ENCODE measurements at places on chromosomes 11 and 22. TPM values are rescaled to one million over a fixed set of nuclear protein-coding genes. Genes with fewer than 3 reads are reported as not detected.
A peak's percentile ranks its signal among the peaks of the same experiment; 100 is the strongest.

The DCHS1 gene
- total RNA-seq = 2.9 TPM

The OR5D18 gene
- not detected for total RNA-seq

The TCIRG1 gene
- 146 TPM for total RNA-seq

DNA sequence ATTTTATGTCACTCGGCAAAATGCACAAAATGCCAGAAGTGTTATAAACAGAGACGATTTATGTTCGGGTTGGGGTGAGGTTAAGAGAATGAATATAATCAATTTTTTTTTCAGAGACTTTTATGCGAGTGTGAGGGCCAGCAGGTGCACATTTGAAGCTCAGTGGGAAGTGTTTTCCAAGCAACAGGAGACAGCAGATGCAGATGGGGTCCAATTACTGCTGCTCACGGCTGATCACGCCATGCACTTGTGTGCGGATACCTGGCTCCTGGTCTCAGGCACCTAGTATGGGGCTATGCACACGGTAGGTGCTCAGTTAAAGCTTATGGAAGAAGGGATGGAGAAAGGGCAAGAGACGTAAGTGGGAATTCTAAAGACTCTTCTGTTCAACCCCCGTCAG, 249.1 kb downstream of the MIAT start:
- peaks cover 29% of the 10 kb centered on the region for H3K27me3 ChIP-seq
- H3K4me1 ChIP-seq = peaks cover 13% of the 10 kb centered on the region
- no peak overlapping the region for H3K4me3 ChIP-seq
- no peaks in the 10 kb centered on the region for H3K36me3 ChIP-seq
- H3K27ac ChIP-seq = no peak overlapping the region
- no peak for DNase-seq

GRCh38 chr11:64809781-64810241, 540 bp downstream of the MEN1 start:
- peak; percentile 39 for DNase-seq
- peaks cover 17% of the 10 kb centered on the region for H3K4me1 ChIP-seq
- H3K36me3 ChIP-seq = no peaks in the 10 kb centered on the region
- peak overlapping the region; percentile 98 for H3K4me3 ChIP-seq
- peak overlapping the region; percentile 86 for H3K27ac ChIP-seq
- H3K27me3 ChIP-seq = no peaks in the 10 kb centered on the region

GRCh38 chr11:79304599-79305212, 136.1 kb downstream of the TENM4 start:
- no peaks in the 10 kb centered on the region for H3K4me1 ChIP-seq
- H3K36me3 ChIP-seq = no peaks in the 10 kb centered on the region
- H3K27ac ChIP-seq = peak overlapping the region; percentile 15
- no peak for DNase-seq
- no peaks in the 10 kb centered on the region for H3K27me3 ChIP-seq

GRCh38 chr11:17898782-17899181, 114.1 kb downstream of the SERGEF start:
- H3K4me3 ChIP-seq = no peak overlapping the region
- no peaks in the 10 kb centered on the region for H3K27me3 ChIP-seq
- DNase-seq = no peak
- no peaks in the 10 kb centered on the region for H3K4me1 ChIP-seq
- H3K36me3 ChIP-seq = no peaks in the 10 kb centered on the region

DNA sequence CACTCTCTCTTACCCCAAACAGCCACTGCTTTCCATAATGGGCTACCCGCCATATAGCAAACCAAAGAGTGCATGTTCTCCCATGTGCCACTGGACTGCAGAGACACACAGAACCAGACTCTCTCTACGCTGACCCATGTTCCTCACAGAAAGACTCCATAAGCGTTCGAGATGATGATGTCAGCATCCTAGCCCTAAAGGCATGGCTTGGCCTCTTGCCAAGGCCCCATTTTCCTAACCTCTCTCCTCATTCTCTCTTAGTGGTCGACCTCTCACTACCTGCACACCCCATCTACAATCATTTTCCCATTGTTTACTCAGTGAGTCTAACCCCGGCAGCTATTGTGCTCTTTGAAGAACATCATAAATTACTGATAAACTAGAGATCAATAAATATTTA, 4.9 kb downstream of the NDUFC2 start:
- peaks cover 42% of the 10 kb centered on the region for H3K4me1 ChIP-seq
- H3K36me3 ChIP-seq = peaks cover 4% of the 10 kb centered on the region
- peak overlapping the region; percentile 50 for H3K27ac ChIP-seq
- no peak for DNase-seq

GRCh38 chr22:43860126-43860525, 2.2 kb downstream of the SULT4A1 start:
- no peaks in the 10 kb centered on the region for H3K4me1 ChIP-seq
- peaks cover 1% of the 10 kb centered on the region for H3K36me3 ChIP-seq
- peaks cover 76% of the 10 kb centered on the region for H3K27me3 ChIP-seq
- no peak for DNase-seq
- no peak overlapping the region for H3K4me3 ChIP-seq
- no peak overlapping the region for H3K27ac ChIP-seq

GRCh38 chr11:119056421-119056999, 495 bp downstream of the HYOU1 start:
- H3K27ac ChIP-seq = peak overlapping the region; percentile 95
- peak overlapping the region; percentile 99 for H3K4me3 ChIP-seq
- H3K36me3 ChIP-seq = peaks cover 29% of the 10 kb centered on the region
- no peaks in the 10 kb centered on the region for H3K27me3 ChIP-seq
- H3K4me1 ChIP-seq = peaks cover 55% of the 10 kb centered on the region

DNA sequence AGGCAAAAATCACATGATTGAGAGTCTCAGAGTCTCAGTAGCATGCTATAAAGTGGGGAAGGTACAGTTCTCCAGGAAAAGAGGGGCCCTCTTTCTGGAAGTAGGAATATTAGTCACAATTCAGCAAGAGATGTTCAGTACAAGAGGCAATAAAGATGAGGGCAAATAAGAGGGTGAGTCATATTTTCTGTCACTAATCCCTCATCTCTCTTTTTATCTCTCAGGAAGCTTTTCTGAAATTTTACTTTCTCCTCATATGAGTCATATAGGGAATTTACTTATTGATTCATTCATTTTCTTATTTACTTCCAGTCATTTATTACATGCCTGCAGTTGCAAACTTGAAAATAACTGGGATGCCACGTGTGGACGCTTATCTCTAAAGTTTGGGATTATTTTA, 3.4 kb upstream of the NXPE1 start:
- no peaks in the 10 kb centered on the region for H3K36me3 ChIP-seq
- no peak overlapping the region for H3K27ac ChIP-seq
- DNase-seq = no peak
- H3K4me1 ChIP-seq = peaks cover 10% of the 10 kb centered on the region
- peaks cover 8% of the 10 kb centered on the region for H3K27me3 ChIP-seq
- H3K4me3 ChIP-seq = no peak overlapping the region

DNA sequence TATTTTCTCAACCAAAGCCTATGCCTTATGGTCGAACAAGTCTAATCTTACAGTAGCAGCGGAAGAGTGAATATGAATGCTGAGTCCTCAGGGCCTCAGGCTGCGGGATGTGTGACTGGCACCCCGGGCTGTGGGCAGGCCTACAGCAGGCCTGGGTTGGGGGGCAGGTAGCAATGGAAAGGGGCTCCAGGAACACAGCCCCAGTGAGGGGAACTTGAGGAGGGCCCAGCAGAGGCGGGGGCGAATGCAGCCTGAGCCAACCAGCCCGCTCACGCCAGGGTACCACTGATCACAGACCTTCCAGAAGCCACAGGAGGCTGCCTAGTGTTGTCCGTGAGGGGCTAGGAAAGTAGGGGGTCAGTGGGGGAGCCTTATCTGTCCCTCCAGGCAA, 11.3 kb upstream of the CD5 start:
- H3K27ac ChIP-seq = peak overlapping the region; percentile 95
- H3K36me3 ChIP-seq = peaks cover 13% of the 10 kb centered on the region
- H3K27me3 ChIP-seq = no peaks in the 10 kb centered on the region
- peaks cover 83% of the 10 kb centered on the region for H3K4me1 ChIP-seq
- peak overlapping the region; percentile 93 for H3K4me3 ChIP-seq
- DNase-seq = peak; percentile 3

DNA sequence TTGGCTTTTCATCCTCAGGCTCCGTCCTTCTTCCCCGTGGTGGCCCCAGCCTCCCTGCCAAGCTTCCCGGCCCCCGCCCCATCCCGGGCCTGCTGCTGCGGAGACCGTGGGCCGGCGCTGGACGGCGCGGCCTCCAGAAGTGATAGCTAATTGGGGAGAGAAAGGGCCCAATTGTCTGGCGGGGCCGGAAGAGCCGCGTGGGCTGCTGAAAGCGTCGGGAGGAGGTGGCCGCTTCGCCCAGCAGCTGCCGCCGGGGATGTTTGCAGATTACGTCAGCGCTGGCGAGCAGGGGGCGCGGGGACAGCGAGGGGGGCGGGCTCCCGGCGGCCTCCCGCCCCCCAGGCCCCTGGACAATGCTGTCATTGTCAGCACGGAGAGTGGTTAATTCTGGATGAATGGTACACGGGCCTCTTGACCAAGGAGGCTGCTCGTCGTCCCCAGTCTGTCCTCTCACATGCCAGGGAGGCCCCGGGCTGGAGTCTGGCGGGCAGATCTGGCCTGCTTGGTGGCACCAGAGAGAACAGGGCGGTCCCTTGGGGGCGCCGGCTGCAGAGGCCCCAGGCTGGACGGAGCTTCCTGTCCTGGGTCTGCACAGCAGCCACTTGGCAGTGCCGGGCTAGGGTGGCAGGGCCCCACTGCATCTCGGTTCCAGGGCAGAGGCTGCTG, 1.6 kb downstream of the SMIM38 start:
- no peaks in the 10 kb centered on the region for H3K27me3 ChIP-seq
- no peaks in the 10 kb centered on the region for H3K4me1 ChIP-seq
- DNase-seq = no peak
- H3K4me3 ChIP-seq = peak overlapping the region; percentile 24
- no peaks in the 10 kb centered on the region for H3K36me3 ChIP-seq

DNA sequence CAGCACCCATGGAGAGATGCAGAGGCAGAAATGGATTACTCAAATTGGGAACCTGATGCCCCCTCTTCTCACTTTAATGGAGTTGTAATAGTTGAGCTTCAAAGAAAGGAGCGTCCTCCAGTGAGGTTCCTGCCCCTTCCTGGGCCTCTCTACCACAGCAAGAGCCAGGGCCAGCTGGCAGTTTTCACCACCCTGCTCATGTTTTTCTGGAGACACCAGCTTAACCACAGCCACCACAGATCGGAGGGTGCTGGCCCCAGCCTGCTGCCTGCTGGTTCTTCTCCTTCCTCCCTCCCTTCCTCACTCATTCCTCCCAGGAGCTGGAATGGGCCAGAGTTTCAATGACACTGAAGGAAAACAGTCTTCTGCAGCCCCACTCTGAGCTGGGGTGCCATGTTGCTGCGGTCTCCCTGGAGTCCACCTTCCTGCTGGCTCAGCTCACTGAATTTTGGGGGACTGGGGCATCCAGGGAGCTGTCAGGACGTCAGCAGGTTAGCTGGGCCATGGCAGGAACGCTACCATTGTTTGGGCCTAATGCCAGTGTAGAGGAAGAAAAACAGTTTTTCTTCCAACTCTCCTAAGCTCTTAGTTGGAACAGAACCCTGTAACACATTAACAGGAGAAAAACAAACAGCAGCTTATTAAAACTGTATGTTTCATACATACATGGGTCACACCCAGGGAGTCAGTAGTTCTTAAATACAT, 57.7 kb downstream of the TRAF6 start:
- peak overlapping the region; percentile 18 for H3K4me3 ChIP-seq
- peak overlapping the region; percentile 91 for H3K27ac ChIP-seq
- DNase-seq = peak; percentile 9

DNA sequence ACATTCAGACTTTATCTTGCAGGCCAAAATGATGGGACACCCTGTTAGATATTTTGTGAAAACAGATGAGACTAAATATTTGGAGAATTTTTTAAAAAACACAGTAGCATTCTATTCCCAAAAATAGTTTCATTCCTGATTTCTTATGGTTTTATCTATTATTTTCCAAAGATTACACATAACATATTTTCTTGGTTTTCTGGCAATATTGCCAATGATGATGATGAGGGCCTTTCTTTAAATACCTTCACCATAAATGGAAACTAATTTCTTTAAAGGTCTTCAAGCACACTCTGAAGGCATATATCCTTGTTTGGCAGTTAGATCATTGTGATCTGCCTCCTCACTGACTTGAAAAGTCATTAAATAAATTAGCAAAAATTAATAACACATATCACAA, 522.3 kb upstream of the LUZP2 start:
- H3K4me1 ChIP-seq = no peaks in the 10 kb centered on the region
- DNase-seq = no peak
- no peaks in the 10 kb centered on the region for H3K36me3 ChIP-seq
- no peak overlapping the region for H3K4me3 ChIP-seq
- no peak overlapping the region for H3K27ac ChIP-seq
